GM03348 (cell line): ENCODE measurements at places on chromosomes 12 and 14.

DNA sequence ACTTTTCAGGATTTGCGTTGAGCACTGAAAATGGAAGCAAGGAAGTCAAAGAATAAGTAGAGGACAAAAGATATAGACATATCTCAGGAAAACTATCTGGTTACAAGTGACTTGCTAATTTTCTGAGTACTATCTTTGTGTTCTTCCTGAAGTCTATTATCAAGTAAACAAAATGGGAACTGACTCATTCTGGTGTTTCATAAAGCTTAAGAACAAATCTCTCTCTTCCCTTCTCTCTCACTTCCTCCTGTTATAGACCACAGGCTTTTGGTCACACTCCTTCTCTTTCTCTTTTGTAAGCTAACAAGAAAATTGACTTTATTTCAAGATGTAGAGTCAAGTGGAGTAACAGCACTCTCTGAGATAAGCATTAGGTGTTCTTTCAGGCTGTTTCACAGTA lies 406.6 kb upstream of the SYT1 start:
- no peak for DNase-seq

GRCh38 chr12:48618541-48618940 lies 48.7 kb upstream of the LALBA start:
- DNase-seq: peak; percentile 86

- DNase-seq: no peak
Measured at GRCh38 chr12:49019120-49019430, 499 bp upstream of the PRKAG1 start.

DNA sequence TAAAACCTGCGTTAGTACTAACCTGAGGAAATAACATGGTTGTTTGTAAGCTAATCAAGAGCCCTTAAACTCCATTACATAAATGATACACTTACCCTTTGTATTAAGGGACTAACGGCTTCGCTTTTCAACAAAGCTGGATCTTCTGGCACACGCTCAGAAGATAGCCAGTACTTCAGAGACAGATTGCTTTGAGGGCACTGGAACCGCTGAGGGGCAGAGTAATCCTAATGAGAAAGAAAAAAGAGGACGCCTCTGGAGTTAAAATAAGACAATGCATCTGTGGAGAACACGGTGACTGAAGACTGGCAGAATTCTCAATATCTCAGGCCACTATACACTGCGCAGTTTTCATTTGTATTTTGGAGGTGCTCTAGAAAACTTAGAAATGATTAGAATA lies 1.5 kb upstream of the KTN1 start:
- DNase-seq: no peak

DNA sequence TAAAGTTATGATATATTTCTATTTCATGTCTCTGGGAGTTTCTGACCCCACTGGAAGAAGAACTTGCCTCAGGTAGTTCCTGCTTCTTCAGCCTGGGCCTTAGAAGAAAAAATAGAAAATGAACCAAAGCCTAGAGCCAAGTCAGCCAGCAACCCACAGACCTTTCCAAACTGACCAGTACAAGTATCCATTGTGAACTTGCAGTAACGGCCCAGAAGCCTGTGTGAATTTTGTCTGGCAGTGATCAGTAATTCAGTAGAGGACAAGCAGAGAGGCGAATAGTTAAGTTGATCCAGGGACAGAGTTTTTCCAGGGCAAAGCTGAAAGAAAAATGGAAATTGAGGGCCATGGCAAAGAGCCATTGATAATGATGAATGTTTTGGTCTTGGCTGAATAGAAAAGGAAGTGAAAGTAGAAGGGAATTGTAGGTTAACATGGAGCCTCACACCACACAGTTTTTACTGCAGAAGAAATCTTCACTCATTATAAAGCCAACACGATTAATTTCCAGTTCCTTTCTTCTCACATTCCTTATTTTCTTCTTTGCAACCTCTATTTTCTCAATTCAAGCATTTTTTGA lies 311.8 kb downstream of the BTG1 start:
- DNase-seq: no peak

DNA sequence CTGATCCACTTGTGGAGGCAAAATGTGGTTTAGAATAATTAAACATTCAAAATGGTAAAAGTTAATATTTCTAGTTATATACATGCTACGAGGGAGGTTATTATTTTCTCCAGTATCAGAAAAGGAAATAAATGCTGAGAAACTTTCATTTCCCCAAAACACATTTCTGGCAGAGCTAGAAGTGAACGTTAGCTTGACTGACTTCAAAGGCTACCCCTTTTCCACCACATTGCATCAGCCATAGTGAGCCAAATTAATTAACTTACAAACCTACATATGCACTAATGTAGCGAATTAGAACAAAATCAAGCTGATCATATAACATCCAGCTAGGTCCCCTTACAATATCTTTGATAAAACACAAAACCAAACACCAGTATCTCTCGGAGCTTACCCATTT lies 49.3 kb upstream of the RERGL start:
- no peak for DNase-seq

- no peak for DNase-seq
Measured at GRCh38 chr14:87055007-87055406, 938.0 kb downstream of the GALC start.

DNA sequence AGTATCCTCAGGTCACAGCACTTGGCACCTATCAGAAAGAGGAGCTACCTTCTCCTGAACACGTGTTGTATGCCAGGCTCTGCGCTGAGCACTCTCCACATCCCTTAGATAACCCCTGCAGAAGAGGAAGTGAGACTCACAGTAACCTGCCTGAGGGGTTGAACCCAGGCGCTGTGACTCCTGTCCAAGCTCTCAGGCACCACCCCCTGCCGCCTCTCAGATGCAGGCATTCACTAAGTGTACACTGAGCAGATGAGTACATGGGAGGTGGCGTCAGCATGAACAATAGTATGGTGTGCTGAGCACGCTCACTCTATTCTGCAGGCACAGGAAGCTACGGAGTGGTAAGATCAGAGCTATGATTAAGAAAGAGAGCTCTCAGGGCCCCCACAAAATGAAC lies 21.0 kb upstream of the RIC8B start:
- DNase-seq: no peak

- peak; percentile 18 for DNase-seq
Measured at GRCh38 chr14:87944987-87945604, 47.9 kb downstream of the GALC start.

DNA sequence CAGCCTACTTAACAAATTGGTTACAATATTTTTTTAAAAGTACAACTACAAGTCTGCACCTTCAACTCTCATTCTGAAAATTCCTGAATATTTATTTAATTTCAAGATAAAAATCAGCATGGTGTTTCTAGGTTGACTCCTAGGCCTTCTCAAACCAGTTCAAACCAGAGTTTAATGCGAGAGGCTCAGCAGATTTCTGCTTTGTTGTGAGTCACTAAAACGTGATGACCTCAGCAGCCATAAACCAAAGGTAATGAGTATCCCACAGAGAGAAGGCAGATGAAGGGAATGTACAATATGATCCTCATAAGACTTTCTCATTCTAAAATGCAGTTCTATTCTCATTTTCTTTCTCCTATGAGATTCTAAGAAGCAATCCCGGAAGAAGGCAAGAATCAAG lies 1.5 kb downstream of the PRDM4 start:
- peak; percentile 72 for DNase-seq

DNA sequence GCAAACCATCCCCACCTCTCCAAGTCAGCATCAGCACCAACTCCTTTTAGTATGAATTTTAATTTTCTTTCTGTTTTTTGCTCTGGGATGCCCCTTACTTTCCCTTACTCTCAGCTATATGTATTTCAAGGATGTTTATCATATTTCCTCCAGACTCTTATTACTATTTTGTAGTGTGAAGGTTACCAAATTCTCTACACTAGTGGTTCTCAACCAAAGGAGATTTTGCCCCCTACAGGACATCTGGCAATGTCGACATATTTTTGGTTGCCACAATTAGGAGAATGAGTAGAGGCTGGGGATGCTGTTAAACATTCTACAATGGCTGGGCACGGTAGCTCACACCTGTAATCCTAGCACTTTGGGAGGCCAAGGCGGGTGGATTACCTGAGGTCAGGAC lies 29.1 kb upstream of the SOS2 start:
- DNase-seq: peak; percentile 61

DNA sequence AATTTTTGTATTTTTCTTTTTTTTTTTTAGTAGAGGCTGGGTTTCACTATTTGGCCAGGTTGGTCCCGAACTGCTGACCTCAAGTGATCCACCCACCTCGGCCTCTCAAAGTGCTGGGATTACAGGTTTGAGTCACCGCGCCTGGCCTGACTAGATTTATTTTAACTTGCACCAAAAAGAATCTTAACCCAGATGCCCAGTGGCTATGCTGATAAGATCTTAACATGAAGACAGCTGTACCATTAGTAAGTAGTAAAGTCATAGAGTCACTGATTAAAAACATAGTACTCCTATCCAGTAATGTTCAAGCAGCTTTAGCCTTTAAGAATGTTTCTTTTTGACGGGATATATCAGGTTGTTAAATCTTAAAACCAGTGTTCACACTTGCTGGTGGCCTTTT lies 1061.8 kb upstream of the FLRT2 start:
- no peak for DNase-seq

DNA sequence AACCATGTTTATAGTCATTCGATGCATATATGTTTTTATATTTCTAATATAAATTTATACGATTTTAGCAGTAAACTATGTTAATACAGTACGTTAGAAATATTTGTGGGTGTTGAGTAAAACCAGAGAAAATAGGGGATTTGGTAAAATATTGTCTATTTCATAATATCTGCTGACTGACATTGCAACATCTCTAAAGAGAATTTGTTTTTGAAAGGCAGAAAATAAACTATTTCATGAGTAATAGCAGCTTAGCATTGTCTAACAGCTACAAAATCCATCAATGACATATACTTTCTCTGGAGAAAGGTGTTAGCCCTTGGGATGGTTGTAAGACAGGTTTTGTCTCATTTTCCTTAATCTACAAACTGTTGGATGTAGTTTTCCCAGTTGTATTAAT lies 144.9 kb downstream of the PDE3A start:
- DNase-seq: peak; percentile 9

DNA sequence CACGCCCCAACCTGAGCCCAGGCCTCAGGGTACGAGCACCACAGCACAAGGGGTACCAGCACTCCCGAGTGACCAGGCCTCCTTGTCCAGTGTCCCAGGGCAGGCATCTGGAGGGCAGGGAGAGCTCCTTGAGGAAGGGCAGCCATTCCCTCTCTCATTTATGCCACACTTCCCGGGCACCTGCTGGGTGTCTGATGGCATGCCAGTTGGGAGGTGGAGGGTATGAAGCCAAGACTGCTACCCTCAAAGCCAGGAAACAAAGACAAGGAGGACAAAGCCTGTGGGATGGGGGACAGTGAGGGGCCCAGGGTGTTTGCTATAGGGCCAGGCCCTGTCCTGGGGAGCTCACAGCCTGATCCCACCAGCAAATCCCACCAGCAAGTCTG lies 45.6 kb downstream of the CCDC88C start:
- no peak for DNase-seq

DNA sequence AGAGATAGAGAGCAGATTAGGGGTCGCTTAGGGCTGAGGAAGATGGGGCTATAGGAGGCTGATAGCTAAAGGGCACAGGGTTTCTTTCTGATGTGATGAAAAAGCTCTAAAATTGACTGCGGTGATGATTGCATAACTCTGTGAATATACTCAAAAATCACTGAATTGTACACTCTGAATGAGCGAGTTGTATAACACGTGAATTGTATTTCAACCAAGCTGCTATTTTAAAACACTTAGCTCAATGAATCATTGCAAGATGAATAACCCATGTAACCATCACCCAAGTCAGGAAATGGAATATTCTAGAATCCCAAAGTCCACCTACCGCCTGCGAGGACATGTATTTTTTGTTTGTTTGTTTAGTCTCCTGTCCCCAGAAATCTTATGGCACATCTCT lies 60.1 kb upstream of the CCND2 start:
- DNase-seq: no peak

GRCh38 chr12:56358836-56359532 lies 923 bp downstream of the STAT2 start:
- DNase-seq: peak; percentile 78

DNA sequence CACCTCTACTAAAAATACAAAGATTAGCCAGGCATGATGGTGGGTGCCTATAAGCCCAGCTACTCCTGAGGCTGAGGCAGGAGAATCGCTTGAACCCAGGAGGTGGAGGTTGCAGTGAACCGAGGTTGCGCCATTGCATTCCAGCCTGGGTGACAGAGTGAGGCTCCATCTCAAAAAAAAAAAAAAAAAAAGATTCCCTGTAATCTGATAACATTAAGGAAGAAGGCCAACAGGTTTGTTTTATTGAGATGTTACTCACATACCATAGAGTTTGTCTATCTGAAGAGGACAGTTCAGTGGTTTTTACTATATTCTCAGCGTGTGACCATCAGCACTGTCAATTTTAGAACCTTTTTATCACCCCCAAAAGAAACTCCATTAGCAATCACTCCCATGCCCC lies 37.5 kb downstream of the TSPAN9 start:
- DNase-seq: no peak

- DNase-seq: no peak
Measured at GRCh38 chr14:33529787-33530757, 420.8 kb downstream of the EGLN3 start.

DNA sequence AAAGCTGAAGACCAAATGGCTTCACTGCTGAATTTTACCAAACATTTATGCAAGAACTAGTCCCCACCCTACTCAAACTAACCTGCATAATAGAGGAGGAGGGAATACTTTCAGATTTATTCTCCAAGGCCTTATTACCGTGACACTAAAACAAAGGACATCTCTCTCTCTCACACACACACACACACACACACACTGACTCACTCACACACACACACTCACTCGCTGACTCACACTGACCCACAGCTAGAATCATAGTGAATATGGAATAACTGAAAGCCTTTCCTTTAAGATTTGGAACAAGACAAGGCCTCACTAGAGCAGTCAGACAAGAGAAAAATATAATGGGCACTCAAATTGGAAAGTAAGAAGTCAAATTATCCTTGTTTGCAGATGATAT lies 1014.1 kb downstream of the TMTC2 start:
- DNase-seq: no peak

GRCh38 chr12:52235822-52236361 lies 2.8 kb downstream of the KRT7 start:
- DNase-seq: no peak

- peak; percentile 82 for DNase-seq
Measured at GRCh38 chr12:95805864-95806671, 15.5 kb upstream of the NTN4 start.

DNA sequence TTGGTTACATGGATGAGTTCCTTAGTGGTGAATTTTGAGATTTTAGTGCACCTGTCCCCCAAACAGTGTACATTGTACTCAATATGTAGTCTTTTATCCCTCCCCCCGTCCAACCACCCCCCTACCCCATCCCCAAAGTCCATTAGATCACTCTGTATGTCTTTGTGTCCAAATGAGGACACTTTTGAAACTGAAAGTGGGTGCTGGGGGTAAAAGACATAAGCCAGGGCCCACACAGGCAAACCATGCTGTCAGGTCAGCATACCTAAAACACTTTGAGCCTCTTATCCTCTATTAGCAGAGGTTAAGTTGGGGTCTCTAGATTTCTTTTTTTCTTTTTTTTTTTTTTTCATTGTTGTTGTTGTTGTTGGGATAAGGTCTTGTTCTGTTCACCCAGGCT lies 31.3 kb upstream of the KICS2 start:
- DNase-seq: no peak

GRCh38 chr12:80634903-80635302 lies 72.5 kb upstream of the MYF6 start:
- DNase-seq: no peak

- DNase-seq: no peak
Measured at GRCh38 chr12:29737644-29738043, 46.1 kb downstream of the TMTC1 start.
